ENCODE measurements at places on chromosomes 1 and 21. TPM values are rescaled to one million over a fixed set of nuclear protein-coding genes. Genes with fewer than 3 reads are reported as not detected.
A peak's percentile ranks its signal among the peaks of the same experiment; 100 is the strongest.

Gene PRSS38
- total RNA-seq = not detected

Gene C1orf87
- not detected for total RNA-seq

Gene SNX7
- total RNA-seq = 0.54 TPM

- no peak for DNase-seq
Measured at GRCh38 chr1:3222042-3222692, 153.2 kb downstream of the PRDM16 start.

Gene TBCE
- 11.8 TPM for total RNA-seq

GRCh38 chr1:2203671-2204414 lies 9.3 kb upstream of the FAAP20 start:
- DNase-seq = no peak

- DNase-seq = no peak
Measured at GRCh38 chr1:61930116-61930645, 187.9 kb downstream of the PATJ start.

GRCh38 chr1:85333186-85333585 lies 56.8 kb upstream of the BCL10 start:
- no peak for DNase-seq

DNA sequence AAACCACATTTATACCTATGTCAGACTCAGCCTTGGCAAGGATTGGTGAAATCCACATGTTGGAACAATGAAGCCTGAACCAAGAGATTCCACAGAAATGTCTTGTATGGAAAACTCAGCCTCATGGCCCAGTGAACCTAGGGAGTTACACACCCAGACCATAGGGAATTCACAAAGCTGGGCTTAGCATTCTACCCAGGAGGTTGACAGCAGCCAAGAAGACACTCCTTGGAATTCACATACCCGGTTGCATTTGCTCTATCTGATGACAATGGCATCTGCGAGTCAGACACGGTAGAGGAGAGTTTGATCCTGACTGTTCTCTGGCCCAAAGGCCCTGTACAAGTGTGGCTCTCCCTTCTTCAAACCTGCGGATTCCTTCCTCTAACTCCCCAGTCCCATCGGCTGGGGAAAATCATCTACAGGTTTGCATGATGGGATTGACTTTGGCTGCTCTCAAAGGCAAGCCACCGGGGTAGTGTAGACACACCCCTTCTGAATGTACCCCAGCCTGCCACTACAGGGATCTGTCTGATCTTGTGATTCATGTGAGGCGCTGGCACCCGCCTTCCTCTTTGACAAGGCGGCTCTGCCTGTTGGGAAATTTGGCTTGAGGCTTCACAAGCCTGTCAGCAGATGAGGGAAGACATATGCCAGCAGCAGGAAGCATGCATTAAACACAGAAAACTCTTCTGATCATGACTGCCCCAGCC lies 297.3 kb upstream of the KAZN start:
- no peak for DNase-seq

DNA sequence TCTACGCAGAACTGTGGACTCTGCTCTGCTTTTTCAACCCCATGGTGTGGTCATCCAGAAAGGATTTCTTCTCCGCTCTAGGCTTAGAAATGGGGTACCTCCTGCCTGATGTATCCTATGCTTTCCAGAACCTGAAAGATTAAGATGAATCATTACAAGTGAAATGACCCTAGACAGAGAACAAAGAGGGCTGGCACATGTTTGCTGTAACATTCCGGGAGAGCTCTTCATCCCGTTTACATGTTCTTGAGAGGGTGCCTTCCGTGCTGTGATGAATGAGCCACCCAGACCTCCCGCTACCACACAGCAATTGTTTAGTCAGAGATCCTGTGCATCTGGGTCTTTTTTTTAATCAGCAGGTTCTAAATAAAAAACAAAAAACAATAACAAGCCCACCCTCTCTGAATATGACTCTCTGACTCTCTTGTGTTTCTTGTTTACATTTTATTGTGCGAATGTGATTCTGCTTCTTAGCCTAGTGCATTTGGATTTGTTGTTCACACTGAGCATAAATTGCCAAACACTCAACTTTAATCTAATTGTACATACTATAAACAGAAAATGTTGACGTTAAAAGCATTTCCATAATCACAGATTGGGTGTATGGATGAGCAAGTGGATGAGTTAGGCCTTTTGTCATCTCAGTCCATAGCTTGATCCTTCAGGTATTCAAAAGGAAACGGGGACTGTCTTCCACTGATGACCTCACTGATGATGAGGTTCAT lies 87.1 kb downstream of the GPR88 start:
- no peak for DNase-seq

GRCh38 chr1:44227211-44227610 lies 13.9 kb downstream of the DMAP1 start:
- no peak for DNase-seq

Gene FAM177B
- total RNA-seq = 0.27 TPM

Gene AKNAD1
- total RNA-seq = 0.81 TPM

- no peak for DNase-seq
Measured at GRCh38 chr1:11984121-11984520, 3.9 kb downstream of the MFN2 start.

GRCh38 chr1:904310-904950 lies 19.3 kb upstream of the SAMD11 start:
- DNase-seq = peak; percentile 76

GRCh38 chr1:167114725-167115124 lies 20.9 kb downstream of the STYXL2 start:
- no peak for DNase-seq

Gene CA14
- not detected for total RNA-seq

Gene IL10
- under 0.01 TPM for total RNA-seq

Gene FAM3B
- total RNA-seq = under 0.01 TPM

Gene SERPINC1
- under 0.01 TPM for total RNA-seq

Gene SPATA46
- total RNA-seq = not detected

GRCh38 chr1:22119626-22120468 lies 23.1 kb downstream of the WNT4 start:
- no peak for DNase-seq

DNA sequence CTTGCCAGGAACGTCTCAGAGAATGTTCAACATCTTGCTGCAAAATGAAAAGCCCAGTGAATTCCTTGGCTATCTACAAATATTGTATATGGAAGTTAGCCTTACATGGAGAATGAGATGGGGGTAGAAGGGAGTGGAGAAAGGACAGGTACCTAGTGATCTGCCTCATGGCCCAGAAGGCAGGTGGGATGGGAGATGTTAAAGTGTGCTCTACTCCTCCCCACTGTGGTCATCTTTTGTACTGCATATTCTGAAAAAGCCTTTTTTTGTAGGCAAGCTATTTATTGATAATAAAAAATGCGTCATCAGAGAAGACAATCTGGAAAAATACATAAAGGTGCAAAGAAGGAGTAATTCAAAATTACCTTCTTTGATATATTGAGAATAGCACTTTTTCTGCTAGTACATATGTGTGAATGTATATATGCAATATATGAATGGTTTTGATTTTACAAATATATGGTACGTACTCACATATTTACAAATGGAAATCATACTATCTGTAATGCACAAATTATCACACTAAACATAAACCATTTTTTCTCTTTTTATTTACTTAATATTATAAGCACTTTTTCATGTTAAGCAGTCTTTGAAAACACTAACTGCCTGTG lies 19.1 kb upstream of the SLC5A9 start:
- no peak for DNase-seq

DNA sequence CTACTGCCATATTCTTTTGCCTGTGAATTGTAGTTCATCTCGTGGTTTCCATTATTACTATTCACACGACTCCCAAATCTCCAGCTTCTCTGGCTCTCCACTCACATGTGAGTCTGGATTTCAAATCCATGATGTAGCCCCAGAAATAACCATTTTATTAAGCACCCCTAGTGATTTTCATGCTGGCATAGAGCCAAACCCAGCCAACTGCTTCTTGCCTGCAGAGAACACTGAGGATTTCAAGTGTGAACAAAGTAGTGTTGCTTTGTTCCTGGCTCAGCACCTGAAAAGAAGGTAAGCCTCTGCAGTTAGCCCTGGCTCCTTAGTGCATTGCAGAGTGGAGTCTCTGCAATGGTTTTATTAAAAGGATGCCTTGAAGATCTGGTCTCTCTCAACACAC lies 25.9 kb downstream of the UTP25 start:
- no peak for DNase-seq

Gene POMGNT1
- total RNA-seq = 42.0 TPM
